ENCODE measurements at places on chromosomes 7 and 10.

GRCh38 chr10:64726466-64726865, 1205.3 kb downstream of the REEP3 start:
- DNase-seq = no peak

- no peak for DNase-seq
Observed at GRCh38 chr7:42910306-42910705, 1.6 kb downstream of the C7orf25 start.

DNA sequence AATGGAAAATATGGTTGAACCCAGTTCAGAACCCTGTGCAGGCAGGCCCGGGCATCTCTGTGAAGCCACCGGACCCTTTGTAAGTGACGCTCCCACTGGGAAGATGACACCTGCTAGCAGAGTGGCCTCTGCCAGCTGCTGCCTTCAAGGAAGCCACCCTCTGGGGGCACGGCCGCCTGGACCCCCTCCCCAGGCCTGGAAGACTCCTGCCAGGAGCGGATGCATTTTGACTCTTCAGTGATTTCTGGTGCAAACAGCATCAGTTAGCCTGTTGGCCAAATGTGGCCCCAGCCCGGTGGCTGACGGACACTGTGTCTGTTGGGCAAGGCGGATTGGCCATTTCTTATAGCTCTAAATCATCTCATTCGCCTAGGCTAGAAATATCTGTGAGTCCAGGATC, 514.1 kb upstream of the FOXK1 start:
- DNase-seq = no peak

GRCh38 chr7:50608196-50608906, 43.1 kb upstream of the DDC start:
- no peak for DNase-seq

GRCh38 chr7:27793780-27794179, 53.8 kb downstream of the TAX1BP1 start:
- no peak for DNase-seq

DNA sequence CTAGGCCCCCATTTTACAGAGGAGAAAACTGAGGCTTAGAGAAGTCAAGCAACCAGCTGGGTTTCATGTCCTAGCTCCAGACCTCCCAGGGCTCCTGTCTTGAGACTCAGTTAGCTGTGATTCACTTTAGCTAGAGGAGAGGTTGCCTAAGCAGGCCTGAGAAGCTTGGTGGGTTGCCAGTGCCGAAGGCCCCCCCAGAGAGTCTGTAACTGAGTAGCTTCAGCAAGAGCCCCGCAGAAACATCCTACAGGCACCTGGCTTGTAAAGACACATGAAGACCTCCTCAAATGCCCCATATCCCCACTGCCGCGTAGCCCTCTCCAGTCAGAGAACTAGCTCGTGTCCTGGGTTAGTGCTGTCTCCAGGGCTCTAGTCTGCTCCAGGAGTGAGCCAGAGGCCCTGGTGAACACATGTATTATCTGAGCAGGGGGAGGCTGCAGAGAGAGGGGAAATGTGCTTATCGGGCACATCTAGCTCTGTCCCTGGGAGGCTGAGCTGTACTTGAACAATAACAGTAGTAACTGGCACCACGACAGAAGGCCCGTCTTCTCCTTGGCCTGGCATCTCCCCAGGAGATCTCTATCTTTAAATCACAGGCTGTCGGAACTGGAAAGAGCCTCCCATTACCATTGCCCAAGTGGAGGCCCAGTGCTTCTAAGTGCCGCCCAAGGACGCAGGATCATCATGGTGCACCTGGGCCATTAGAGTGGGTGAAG, 28.9 kb downstream of the UNC5B start:
- no peak for DNase-seq

DNA sequence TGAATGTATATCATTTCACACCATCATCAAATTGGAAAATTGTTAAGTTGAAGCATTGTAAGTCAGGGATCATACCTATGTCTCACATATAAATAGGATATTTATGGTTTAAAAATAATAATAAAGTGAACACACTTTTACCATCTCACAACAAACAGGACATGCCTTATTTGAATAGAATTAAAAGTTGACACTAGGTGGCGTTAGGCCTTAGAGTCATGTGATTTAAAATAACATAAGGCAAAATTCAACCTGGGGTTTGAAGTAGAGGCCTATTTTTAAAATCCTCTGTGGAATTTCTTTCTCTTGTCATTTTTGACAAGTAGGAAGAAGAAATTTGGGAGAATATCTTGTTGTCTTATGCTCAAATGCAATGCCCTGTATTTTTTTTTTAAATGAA, 184.7 kb upstream of the PCDH15 start:
- DNase-seq = peak; percentile 35

GRCh38 chr7:5638994-5639393, 142.5 kb downstream of the RNF216 start:
- no peak for DNase-seq

- no peak for DNase-seq
Observed at GRCh38 chr10:131994435-131994834, 12.7 kb upstream of the BNIP3 start.

GRCh38 chr10:62492012-62492869, 118.1 kb downstream of the ZNF365 start:
- DNase-seq = no peak

DNA sequence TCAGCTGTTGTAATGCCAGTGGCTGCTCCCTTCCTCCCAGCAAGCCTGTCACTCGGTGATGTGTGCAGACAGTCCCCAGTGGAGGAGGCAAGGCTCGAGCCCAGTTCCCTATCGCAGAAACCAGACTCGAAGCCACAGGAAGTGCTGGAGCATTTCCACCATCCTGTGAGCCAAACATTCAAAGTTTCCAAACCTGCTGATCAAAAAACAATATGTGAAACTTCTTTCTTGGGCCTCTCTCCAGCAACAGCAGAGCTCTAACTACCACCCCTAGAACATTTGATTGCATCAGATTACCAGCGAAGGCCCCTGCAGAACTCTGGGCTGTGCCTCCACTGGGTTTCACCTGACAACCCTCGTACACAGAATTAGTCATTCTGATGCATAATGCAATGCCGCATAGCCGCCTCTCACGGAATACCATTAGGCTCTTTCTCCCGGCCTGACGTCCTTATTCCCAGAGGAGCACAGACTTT, 94.0 kb downstream of the ELMO1 start:
- no peak for DNase-seq

DNA sequence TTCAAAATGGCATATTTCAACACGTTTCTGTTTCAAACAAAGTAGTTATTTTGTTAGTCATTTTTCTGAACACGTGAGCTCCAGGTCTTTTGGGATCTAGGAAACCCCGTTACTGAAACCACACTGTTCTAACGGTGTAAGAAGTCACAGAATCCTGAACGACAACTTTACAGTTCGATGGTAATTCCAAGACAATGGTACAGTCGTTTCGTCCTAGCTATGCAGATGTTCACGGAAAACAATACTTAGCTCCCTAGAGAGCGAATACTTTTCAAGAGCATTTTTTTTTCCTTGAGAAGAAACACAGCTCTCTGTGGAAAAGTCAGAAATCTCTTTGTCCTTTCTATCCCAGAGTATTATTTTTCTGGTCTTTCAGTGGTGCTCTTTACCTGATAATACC, 254.1 kb downstream of the ADARB2 start:
- DNase-seq = no peak

DNA sequence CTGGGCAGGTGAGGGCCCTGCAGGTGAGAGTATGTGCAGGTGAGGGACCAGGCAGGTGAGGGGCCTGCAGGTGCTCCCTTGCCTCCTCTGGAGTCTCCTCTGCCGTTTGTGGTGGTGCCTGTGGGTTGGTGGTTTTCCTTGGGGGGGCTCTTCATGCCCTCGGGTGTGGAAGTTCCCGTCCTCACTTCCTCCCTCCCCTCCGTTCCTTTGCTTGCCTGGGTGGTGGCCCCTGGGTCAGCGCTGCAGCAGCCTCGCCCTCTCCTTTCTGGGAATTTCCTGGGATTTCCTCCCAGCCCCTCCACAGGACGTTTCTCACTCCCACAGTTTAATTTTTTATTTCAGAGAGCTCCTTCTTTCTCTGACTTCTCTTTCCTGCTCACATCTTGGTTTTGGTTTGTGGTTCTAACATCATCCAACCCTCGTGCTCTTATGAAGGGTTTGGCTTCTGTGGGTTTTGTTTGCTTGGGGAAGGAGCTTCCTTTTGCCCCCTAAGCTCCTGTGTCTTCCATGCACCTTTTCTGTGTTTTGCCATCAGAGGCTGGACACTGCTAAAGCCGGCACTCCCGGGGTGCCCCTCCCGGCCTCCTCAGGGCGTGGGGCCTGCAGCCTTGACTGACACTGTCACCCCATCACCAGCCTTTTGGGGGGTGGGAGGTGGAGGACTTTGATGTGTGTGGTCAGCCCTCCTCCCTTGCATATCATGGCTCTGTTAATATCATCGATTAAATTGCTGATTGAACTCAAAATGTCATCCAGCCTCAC, 29.2 kb upstream of the ADGRA1 start:
- DNase-seq = no peak

DNA sequence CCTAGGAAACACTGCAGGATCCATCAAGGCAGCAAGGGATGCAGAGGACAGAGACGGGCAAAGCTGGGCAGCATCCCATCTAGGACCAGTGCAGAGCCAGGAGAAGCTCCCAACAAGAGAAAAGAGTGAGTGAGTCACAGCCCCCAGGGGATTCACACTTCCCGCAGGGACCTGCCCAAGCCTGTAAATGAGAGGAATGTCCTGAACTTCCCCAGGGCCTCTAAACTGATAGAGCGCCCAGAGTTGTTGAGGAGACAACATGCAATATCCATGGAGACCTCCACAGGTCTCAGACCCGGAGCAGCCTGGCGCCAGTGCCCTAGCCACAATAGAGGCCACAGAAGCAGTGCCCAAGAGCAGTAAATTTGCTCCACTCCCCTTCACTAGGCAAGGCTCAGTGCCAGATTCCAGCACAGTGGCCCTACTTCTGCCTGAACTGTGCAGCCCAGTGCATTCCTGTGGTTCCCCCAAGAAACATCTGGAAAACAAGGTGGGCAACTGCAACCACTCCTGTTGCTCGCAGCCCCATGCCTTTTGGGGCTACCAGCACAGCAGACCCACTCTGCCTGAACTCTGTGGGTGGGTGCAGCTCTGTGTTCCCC, 567.5 kb downstream of the POM121L12 start:
- DNase-seq = no peak

DNA sequence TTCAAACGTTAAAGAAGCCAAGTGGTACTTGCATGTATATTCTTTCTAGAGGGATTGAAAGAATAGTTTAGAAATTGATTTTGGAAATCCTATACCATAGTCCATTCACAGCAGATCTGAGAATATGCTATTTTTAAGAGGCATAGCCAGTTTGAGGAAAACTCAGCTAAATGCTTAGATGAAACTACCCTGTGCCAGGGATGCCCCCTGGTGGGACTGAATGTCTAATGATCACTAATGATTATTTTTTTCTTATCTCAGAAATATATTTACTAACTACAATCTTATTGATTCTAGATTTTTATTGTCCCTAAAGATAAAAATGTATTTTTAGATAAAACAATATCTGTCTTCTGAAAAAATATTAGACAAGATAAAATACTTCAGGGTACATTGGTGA, 844.9 kb upstream of the PHF14 start:
- DNase-seq = peak; percentile 42

- no peak for DNase-seq
Observed at GRCh38 chr10:6202098-6202683, 541 bp upstream of the PFKFB3 start.

DNA sequence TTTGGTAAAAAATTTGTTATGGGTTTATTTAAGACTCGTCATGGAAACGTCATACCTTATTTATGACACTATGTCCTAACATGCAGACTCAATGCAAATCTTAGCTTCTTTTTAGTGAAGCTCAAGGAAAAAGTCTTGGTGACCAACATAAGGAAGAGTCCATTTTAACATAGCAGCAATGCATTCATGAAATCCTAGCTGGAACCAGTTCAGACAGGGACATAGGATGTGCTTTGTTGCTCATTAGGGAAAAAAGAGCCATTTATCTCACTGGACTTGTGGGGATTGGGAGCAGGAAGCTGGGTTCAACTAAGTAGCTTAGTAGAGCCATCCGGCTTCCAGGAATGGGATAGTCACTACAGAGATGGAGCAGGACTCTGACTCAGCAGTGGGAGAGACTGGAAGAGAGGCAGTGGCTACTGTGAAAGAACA, 100.7 kb upstream of the DKK1 start:
- DNase-seq = no peak

DNA sequence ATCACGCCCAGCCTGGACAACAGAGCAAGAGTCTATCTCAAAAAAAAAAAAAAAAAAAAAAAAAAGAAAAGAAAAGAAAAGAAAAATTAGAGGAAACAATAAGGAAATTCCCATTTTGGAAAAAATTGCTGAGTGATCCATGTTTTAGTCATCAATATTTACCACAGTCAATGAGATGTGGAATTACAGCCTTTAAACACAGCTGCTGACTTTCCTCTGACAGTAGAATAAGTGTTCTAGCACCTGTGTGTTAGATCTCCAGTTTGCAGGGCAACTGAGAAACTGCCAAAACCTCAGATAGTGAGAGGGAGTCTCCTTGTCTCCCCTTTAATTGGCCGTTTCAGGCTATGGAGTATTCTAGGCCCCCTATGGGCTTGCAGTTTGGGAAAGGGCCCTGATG, 520.1 kb downstream of the KCNMA1 start:
- no peak for DNase-seq

- DNase-seq = peak; percentile 74
Observed at GRCh38 chr10:4663162-4663992, 162.6 kb upstream of the AKR1E2 start.

- no peak for DNase-seq
Observed at GRCh38 chr7:36736899-36737211, 12.6 kb upstream of the AOAH start.

GRCh38 chr7:159084069-159084801, 60.4 kb downstream of the VIPR2 start:
- no peak for DNase-seq

GRCh38 chr7:156140896-156141295, 328.6 kb upstream of the SHH start:
- no peak for DNase-seq

DNA sequence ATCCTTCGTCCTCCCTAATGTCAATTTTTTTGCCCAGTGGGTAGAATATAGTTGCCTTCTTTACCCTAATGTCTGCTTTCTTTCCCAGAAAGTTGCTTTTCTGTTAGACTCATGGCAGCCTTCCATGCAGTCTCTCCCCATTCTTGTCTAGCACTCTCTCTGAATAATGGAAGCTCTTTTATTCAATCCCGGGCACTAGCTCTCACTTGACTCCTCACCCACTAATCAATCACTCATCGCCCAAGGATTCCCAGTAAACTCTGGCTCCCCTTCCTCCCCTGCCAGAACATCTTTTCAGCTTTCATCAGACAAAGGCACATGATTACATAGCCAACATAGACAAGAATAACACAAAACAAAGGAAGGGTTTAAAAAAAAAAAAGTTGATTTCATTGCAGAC, 100.2 kb upstream of the RELN start:
- no peak for DNase-seq
